ENCODE measurements at places on chromosomes 6 and 20.

DNA sequence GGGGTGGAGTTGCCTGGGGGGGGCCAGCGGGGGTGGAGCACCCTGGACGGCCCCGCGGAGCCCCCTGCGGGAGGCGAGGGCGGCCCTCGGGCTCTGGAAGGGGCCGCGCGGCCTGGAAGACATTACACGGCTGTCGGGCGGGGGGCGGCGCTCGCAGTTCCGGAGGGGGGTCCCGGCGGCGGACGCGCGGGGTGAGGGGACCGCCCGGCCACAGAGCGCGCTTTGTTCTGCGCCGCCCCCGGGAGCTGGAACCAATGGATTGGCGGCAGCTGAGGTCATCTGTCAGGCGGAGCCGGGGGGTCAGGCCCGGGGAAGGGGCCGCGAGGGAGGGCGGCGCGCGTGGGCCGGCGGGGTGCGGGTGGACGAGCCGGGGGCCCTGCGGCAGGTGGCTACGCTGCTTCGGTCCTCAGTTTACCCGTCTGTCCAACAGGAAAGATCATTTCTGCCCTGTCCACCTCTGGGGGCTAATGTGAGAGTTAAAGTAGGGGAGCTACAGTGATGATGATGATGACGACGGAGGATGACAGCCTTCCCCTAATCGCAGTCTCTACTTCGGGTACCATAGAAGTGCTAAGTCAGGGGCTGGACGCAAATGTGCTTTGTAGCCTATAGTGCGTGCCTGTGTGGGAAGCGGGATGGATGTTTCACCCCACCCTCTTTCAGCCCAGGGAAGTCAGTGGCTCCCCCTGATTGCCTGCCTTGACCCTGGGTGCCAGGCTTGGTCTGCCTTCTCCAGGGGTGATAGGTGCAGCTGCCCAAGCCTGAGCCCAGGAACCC lies 10.4 kb downstream of the SRXN1 start:
- DNase-seq: no peak

- DNase-seq: no peak
These were observed 67.7 kb downstream of the PHACTR2 start for GRCh38 chr6:143745166-143746133.

DNA sequence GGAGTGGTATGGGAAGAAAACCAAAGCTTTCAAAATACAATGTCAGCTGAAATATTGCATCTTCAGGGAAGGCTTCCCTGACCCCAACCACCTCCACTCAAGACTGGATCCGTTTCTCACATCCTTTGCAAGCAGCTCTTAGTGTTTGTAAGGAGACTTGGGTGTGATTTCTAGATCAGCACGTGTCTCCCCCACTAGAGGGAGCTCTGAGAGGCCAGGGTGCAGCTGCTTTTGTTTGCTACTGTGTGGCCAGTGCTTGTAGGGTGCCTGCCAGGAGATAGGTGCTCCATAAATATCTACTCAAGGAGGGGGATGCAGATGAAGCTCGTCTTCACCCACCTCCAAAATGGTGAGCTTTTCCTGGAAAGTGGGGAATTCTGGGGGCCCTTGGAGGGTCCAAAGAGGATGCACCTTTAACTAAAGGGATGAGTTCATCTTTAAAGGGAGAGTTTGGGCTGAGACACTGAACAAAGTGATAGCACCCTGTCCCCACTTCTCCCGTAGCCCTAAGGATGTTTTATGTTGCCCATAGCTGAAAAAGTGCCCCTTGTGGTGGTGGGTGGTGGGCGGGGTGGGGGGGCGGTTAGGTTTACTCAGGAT lies 52.6 kb upstream of the MAFB start:
- DNase-seq: no peak

DNA sequence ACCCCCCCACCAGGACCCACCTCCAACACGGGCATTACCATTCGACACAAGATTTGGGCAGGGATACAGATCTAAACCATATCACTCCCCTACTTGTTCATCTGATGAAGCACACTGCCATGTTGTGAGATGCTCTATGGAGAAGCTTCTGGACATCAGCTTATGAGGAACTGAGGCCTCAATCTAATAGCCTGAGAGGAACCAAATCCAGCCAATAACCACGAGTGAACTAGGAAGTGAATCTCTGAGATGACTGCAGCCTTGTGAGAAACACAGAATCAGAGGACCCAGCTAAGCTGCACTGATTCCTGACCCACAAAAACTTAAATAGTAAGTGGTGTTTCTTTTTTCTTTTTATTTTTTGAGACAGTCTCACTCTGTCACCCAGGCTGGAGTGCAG lies 21.6 kb upstream of the ZBTB2 start:
- DNase-seq: no peak

GRCh38 chr6:42441697-42442081 lies 10.0 kb downstream of the TRERF1 start:
- no peak for DNase-seq

DNA sequence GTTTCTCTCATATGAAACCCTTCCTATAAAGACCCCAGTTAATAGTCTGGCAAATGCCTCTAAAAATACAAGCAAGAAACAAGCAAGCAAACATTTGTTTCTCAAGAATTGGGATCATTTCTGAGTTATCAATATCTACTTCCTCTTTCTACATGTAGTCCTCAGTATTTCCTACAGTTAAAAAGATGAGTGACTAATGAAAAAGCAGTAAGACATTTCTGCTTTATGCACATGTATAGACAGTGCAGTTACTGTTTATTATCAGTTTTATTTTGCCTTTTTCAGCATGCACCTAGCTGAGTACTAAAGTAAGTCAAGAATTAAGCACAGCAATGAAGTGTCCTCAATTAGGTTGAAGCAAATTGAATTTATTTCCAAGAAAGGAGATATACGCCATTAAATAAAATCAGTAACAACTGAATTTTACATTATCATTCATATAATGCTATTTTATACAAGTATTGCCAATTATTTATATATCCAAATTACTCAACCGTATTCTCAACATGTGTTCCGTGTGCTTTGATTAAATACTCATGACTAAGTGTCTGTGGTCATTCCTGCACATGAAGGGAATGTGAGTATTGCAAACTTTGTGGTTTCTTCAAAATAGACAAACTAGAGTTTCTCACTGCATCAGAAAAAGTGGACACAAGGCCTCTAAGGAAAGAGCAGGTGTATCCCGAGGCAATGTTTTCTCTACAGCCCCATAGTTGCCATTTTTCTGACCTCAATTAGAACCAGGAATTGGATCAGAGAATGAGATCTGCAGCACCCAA lies 159.3 kb upstream of the MARCKS start:
- DNase-seq: no peak

GRCh38 chr6:166285233-166285632 lies 23.0 kb downstream of the PRR18 start:
- no peak for DNase-seq

GRCh38 chr6:32903952-32904351 lies 36.9 kb downstream of the HLA-DMB start:
- DNase-seq: no peak

GRCh38 chr6:47437592-47437991 lies 40.0 kb upstream of the CD2AP start:
- DNase-seq: no peak

DNA sequence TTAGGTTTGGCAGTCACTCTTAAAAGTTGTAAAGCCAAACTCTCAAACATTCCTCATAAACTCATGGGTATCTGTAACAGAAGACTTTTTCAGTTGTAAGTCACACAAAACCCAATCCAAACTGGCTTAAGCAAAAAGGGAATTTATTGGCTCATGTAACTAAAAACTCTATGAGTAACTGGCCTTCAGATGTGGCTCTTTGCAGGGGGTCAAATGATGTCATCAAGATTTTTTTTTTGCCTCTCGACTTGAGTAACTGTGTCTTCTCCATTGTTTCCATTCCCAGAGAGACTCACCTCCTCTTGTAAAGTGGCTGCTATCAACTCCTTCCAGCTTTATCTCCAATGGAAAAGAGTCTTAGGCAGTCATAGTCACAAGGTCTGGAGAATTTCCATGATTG lies 645.0 kb downstream of the DHX35 start:
- DNase-seq: no peak

- no peak for DNase-seq
These were observed 70.8 kb downstream of the CDKAL1 start for GRCh38 chr6:20605061-20605460.

DNA sequence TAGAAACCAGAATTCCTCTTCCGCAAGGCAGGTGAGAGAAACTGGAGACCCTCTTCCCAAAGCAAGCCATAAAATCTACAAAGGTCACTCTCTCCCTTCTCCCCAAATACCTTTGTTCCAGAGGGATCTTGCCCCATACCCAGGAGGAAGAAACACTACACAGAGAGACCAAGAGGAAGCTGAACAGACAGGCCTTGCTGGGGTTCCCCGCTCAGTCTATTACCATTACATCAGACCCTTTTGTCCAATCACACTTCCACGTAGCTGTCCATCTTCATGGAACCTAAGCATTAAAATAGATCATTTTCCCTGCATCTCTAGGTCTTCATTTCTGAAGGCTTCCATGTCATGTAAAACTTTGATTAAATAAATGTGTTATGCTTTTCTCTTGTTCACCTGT lies 32.1 kb downstream of the METTL24 start:
- DNase-seq: no peak

GRCh38 chr20:17614812-17615644 lies 45.2 kb downstream of the DSTN start:
- DNase-seq: no peak

DNA sequence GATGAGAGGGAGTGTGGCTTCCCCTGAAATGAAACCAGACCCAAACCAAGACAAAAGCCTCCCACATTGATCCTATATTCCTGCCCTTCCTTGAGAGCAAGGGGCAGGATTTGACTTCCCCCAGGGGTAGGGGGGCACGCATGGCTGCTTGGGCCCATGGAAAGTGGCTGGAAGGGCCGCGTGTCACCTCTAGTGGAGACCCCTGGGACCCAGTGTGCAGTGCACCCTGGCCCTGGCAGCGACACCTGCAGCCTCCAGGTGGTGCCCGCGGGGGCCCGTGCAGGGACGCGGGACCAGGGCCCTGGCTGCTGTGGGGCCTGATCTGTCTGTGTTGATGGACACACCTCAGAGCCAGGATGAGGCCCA lies 18.0 kb upstream of the SLCO4A1 start:
- no peak for DNase-seq

- no peak for DNase-seq
These were observed 32.8 kb downstream of the TCF15 start for GRCh38 chr20:577167-577791.

DNA sequence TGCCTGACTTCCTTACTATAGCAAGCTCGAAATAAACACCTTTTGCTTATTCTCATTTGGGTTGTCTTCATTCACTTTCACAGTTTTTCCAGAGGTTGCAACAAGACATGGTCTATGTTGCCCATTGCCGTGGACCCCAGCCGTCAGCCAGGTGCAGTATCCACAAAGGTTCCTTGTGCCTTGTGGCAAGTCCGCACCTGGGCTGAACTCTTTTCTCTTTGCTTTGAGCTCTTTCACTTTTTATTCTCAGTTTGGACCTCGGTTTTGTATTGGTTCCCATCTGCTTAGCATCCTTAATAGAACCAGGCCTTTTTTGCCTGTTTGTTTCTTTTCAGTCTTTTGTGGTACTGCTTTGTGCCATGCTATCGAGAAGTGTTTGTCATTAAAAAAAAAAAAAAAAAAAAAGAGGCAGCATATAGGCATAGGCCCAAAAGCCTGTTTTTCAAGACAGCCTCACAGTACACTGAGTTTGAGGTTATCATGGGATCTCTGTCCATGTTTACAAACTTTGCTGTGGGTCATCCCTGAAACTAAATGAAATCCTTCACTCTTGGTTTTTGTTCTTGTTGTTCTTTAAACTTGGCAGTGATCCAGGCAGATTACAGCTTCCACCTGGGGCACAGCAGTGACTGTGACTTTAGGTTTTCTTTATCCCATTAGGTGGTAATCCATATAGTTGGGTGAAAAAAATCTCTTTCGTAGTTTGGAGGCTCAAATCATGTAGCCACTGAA lies 33.3 kb downstream of the GSTA3 start:
- no peak for DNase-seq

GRCh38 chr20:50645253-50646068 lies 45.9 kb downstream of the RIPOR3 start:
- peak; percentile 63 for DNase-seq

- DNase-seq: no peak
These were observed 44.1 kb upstream of the EDN1 start for GRCh38 chr6:12245763-12246718.

DNA sequence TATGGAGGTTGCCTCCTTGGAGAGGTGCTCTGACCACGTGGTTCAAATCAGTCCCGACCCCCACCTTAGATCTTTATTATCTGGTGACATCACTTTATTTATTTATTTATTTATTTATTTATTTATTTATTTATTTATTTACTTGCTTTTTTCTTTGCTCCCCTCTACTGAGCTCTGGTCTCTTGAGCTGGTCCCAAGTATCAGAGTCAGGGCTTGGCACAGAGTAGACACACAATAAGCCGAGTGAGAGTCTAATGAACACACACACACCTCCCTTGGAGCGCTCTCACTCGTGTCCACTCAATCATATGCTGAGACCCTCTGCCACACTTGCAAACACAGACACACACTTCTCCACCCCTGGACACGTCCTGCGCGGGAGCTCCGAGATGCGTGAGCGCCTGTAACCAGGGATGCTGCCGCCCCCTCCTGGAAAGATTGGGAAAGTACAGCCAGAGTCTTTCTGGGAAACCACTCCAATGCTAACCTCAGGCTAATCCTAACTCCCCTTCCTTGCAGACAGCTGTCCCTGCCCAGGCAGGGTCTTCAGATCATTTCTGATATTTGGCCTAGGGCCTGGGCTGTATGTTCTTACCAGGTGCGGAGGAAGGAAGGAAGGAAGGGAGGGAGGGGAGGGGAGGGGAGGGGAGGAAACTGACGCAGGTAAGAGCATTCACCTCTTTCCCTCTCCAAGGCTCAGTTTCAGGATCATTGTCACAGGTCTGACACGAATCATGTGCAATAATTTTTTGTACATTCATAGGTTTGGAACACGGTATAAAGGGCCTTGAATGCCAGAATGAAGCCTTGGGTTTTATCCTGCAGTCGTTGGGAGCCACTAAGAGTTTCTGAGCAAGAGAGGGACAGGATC lies 70.9 kb downstream of the STK35 start:
- no peak for DNase-seq

GRCh38 chr6:6220718-6221117 lies 99.7 kb downstream of the F13A1 start:
- DNase-seq: no peak

- DNase-seq: no peak
These were observed 261.4 kb upstream of the IRAK1BP1 start for GRCh38 chr6:78605909-78606446.

GRCh38 chr6:117034971-117035370 lies 157.9 kb downstream of the RFX6 start:
- DNase-seq: no peak

- no peak for DNase-seq
These were observed 4.0 kb downstream of the CITED2 start for GRCh38 chr6:139370283-139370998.

DNA sequence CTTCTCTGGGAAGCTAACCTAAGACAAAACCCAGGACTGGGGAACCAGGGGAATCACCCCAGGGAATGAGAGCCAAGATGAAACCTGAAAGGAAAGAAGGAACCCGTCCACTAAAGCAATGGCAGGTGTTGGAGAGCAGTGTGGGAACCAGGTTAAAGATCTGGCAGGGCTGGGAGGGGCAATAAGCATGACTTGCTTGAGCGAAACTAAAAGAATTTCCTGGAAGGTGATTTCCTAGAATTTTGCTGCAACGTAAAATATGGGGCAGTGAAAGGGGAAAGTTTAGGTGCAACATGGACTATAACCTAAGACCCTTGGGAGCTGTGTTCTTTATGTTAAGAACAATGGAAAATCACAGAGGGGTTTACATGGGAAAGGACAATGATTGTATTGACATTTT lies 126.2 kb upstream of the SSTR4 start:
- DNase-seq: no peak
